ENCODE measurements at places on chromosomes 2 and 18. TPM values are rescaled to one million over a fixed set of nuclear protein-coding genes. Genes with fewer than 3 reads are reported as not detected.
A peak's percentile ranks its signal among the peaks of the same experiment; 100 is the strongest.

- DNase-seq: peak; percentile 90
Observed at GRCh38 chr18:35376742-35377695, at the start of gene ZNF396. Gene ZNF396, minus strand, starts transcription at chr18:35377337. Its CDS starts 3,045 bp downstream, at chr18:35374292.

The RAB17 gene
- 32.5 TPM for total RNA-seq

The SLC23A3 gene
- total RNA-seq: 4.7 TPM

The ANKRD30B gene
- total RNA-seq: 0.32 TPM
